LoVo (cell line): ENCODE measurements at places on chromosomes 7 and 10.
A peak's percentile ranks its signal among the peaks of the same experiment; 100 is the strongest.

DNA sequence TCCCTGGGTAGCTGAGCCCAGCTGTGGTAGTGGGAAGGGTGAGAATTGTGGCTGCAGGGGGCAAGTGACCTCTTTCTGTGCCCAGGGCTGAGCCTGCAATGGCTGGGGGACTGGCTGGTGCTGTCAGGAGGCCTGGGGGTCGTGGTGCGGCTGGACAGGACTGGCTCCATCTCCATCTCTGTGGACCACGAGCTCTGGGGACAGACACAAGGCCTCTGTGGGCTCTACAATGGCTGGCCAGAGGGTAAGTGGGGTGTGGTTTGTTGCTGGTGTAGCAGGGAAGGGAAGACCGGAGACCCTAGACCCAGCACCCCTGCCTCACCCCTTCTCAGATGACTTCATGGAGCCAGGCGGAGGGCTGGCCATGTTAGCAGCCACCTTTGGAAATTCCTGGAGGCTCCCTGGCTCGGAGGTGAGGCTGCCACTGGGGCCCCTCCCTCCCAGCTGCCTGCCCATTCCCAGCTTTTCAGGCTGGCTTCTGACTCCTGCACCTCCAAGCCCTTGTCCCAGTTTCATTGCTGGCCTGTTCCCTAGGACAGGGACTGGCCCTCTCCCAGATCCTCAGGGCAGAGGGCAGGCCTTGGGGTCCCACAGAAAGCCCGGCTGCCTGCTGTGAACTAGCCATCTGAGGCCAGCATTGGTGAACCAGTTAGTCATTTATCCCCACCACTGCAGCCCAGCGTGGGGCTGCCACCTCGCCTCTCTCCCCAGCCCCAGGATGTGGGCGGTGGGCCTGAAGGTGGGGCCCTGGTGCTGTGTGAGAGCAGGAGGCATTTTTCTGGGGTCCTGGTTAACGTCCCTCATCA, 5.5 kb upstream of the ZNF467 start:
- DNase-seq, result no peak

GRCh38 chr7:134639061-134639460, 7.6 kb upstream of the BPGM start:
- DNase-seq, result no peak

- peak; percentile 12 for DNase-seq
Measured at GRCh38 chr10:2986391-2986801, 81.0 kb upstream of the PFKP start.

- DNase-seq, result no peak
Measured at GRCh38 chr10:61643316-61643751, 19.4 kb upstream of the CABCOCO1 start.

DNA sequence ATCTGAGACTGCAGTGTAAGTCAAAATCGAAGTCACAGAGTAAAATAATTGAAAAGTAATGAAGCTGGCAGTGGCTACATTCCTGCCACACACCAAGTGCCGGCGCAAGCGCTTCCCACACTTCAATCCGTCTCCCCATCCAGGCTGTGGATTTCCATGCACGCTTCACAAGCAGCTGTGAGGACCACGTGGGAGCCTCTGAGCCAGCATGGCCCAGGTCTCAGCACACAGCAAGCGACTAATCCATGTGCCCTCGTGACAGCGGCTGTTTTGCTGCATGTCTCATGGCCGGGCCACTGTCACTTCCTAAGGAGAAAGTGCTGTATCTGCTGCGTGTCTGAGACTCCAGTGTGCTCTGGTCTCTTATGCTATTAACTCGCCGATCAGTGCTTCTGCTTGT, 566.9 kb downstream of the DNAJB6 start:
- no peak for DNase-seq

DNA sequence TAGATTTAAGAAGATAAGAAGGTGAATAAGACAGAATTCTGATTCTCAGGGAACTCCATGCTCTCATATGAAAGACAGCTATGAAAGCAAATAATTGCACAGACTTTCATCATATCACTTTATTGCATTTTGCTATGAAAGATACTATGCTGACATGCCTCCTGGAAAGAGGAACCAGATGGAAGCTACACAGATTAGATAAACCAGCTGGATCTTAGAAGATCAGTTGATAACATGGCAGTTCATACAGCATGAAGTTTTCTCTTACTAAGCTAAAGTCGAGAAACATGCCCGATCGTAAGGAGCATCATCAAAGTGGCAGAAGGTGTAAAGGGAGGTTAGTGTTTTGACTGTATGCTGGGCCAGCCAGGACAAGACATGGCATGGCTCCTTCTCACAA, 112.5 kb upstream of the DPP6 start:
- DNase-seq, result no peak

GRCh38 chr10:63554657-63555056, 33.5 kb downstream of the REEP3 start:
- peak; percentile 46 for DNase-seq

- no peak for DNase-seq
Measured at GRCh38 chr10:74292871-74293427, 141.9 kb downstream of the ADK start.

DNA sequence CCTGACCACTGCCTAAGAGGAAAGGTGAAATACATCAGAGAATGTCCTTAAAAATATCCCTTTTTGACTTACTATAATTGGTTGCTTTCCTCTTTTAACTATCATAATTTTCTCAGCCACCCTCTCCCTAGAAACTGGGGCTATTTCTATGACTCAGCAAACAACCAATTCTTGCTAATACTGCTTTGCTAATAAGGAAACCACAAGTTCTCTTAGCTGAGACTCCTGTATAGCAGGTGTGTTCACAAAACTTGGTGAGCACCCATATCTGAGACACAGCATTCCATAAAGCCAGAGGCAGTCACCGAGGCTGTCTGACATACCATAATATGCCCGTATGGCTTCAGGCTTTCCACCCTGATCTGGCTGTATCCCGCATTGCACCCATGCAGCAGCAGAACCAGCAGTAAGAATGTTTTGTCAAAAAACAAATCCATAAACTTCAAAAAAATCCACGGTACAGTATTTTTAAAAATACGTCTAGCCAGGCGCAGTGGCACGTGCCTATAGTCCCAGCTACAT, 191.7 kb upstream of the C7orf33 start:
- no peak for DNase-seq

- DNase-seq, result no peak
Measured at GRCh38 chr10:80477813-80478212, 23.7 kb downstream of the TSPAN14 start.

- no peak for DNase-seq
Measured at GRCh38 chr10:120480848-120481247, 23.8 kb downstream of the PLPP4 start.
